CD4-positive, alpha-beta T cell treated with Interleukin-4 for 4 hours (primary cell): ENCODE measurements at places on chromosomes 3 and 15.

GRCh38 chr3:10010421-10010877 is 15.8 kb upstream of the FANCD2 start:
- no peak for DNase-seq

GRCh38 chr3:114427285-114428043 is 133.6 kb downstream of the TIGIT start:
- DNase-seq, result no peak

- no peak for DNase-seq
These were observed 659.1 kb downstream of the SI start for GRCh38 chr3:164419220-164419619.

GRCh38 chr3:108133858-108134554 is 43.2 kb upstream of the CD47 start:
- no peak for DNase-seq

- no peak for DNase-seq
These were observed 157.3 kb upstream of the CGNL1 start for GRCh38 chr15:57218826-57219576.

- no peak for DNase-seq
These were observed 345.6 kb upstream of the THBS1 start for GRCh38 chr15:39235084-39235795.

- DNase-seq, result no peak
These were observed 93.6 kb upstream of the FAM174B start for GRCh38 chr15:92749216-92749615.
